ENCODE measurements at places on chromosomes 7 and 10.

DNA sequence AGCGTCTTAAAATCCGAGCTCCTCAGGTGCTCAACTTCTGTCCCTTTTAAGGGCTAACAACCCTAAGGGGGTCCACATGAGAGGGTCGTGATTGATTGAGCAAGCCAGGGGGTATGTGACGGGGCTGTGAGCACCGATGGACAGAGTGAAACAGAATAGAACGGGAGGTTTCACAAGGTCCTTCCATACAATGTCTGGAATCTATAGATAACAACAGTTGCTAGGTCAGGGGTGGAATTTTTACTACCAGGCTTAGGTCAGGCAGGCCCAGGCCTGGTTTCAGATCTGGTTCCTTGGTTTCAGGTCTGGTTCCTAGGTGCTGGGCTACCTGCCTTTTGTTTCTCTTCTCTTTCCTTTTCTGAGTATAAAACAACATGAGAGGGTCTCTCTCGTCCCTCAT lies 80.9 kb downstream of the PTN start:
- no peak for DNase-seq

- no peak for DNase-seq
Measured at GRCh38 chr7:52715701-52716100, 319.7 kb upstream of the POM121L12 start.

DNA sequence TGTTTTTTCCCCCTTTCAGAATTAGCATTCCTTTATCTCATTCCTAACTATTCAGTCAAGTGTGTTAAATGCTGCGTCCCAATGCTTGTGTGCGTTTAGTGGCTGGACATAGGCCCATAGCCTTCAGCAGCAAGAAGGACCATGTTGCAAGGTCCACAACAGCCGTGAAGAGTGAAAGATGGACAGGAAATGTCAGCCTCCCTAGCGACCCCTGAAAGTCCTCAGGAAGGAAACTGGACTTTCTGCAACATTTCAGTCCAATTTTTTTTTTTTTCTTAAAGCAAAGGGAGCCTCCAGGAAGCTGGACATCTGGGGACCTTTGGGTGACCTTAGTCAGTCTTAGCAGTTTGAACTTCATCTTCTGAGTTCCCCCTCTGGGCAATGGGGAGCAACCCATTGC lies 550.7 kb upstream of the MGMT start:
- no peak for DNase-seq

GRCh38 chr7:69374044-69374425 lies 224.2 kb upstream of the AUTS2 start:
- DNase-seq: no peak

DNA sequence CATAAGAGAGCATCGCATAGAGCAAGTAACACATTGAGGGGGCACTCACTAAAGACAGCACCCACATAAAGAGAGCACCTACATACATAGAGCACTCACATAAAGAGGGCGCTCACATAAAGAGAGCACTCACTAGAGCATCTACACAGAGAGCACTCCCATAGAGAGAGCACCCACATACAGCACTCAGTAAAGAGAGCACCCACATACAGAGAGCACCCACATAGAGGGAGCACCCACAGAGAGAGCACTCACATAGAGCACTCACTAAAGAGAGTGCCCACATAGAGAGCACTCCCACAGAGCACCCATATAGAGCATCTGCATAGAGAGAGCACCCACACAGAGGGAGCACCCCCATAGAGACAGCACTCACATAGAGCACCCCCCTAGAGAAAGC lies 47.8 kb downstream of the INSIG1 start:
- DNase-seq: no peak
